Endothelial cell (in vitro differentiated cells): ENCODE measurements at places on chromosomes 2 and 18. TPM values are rescaled to one million over a fixed set of nuclear protein-coding genes. Genes with fewer than 3 reads are reported as not detected.

CFAP65 gene
- total RNA-seq: 0.59 TPM

DNA sequence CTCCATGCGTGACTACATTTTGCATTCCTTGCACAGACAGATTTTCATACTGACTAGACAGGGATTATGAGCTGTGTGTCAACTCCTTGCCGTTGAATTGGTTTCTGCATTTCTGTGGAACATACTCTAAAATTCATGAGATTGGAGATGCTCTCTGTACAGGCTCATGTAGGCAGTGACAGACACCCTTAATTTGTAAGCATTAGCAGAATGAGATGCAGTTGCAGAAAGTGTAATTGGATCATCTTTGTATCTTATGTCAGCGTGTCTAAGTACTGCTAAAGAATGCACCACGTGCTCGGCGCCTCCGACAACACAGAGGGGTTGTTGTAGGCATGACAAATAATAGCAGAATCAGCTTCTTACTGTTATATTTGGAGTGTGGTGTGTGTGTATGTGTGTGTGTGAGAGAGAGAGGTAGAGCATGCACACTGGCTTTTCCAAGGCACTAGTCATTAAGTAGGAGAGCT lies 212.4 kb downstream of the CMPK2 start:
- no peak for DNase-seq

DNA sequence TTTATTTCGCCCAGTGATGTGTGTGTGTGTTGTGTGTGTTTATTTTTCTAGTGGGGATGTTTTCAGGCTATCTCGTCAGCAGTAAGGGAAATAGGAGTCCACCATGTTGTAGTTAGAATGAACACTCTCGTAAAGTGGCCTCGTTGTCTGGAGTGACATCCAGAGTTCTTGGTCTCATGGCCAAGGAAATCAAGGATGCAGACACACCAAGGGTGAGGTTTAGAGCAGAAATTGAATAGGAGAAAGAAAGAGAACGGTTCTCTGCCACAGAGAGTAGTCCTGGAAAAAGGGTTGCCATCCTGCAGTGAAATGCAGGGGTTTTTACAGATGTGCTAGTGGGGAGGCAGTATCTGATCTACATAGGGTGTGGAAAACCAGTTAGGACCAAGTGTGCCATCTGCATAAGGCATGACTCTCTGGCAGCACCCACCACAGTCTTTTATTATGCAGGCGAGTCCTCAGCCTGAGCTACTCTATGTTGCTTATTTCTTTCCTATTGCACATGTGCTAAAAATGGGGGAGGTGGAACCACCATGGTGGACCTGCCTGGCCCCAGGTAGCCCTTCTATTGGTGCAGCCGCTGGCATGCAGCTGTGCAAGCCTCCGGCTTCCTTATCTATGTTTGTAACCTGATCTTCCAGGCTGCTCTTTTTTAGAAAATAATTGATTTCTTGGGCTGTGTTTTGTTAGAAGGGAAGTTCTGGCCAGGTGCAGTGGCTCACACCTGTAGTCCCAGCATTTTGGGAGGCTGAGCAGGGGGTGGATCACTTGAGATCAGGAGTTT lies 23.2 kb downstream of the RALB start:
- DNase-seq: no peak

AOX1 gene
- total RNA-seq: 0.80 TPM

DNA sequence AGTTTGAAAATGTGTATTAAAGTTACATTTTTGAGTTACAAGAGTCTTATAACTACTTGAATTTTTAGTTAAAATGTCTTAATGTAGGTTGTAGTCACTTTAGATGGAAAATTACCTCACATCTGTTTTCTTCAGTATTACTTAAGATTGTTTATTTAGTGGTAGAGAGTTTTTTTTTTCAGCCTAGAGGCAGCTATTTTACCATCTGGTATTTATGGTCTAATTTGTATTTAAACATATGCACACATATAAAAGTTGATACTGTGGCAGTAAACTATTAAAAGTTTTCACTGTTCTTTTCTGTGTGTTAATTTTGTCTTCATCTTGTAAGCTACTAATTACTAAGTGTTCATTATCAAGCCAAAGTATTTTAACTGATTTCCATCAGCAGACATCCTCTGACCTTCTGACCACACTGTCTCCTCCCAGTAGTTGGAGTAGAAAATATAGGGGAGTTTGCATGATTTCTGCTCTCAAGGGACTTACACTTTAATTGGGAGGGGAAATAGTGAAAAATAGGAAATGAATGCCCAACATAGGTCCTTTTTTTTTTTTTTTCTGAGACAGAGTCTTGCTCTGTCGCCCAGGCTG lies 4.3 kb downstream of the PMAIP1 start:
- DNase-seq: no peak

TEX51 gene
- not detected for total RNA-seq

GRCh38 chr18:74742573-74743243 lies 145.0 kb downstream of the ZNF407 start:
- no peak for DNase-seq

GRCh38 chr2:74314107-74314506 lies 29.1 kb downstream of the SLC4A5 start:
- DNase-seq: no peak

DNA sequence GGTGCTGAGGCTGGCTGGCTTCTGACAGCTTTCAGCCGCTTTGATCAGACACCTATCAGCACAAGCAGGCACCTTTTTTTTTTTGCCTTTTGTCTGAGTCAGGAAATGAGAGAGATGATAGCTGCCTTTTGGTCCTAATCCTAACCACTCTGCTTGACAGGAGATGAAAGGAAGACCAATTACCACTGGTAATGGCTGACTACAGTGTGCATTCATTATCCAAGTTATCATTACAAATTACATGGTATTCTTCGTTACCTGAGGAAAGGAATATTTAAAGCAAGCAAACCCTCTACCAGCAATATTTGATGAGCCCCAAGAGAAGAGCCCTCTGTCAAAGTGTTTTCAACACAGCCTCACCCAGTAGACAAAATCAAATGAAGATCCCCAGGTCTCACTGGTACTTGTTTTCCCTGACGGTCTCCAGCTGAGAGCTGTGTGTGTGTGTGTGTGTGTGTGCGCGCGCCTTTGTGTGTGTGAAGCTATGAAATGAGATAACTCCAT lies 925.7 kb downstream of the DCDC2C start:
- no peak for DNase-seq

- no peak for DNase-seq
Measured at GRCh38 chr2:40047406-40047805, 268.3 kb upstream of the THUMPD2 start.

DNA sequence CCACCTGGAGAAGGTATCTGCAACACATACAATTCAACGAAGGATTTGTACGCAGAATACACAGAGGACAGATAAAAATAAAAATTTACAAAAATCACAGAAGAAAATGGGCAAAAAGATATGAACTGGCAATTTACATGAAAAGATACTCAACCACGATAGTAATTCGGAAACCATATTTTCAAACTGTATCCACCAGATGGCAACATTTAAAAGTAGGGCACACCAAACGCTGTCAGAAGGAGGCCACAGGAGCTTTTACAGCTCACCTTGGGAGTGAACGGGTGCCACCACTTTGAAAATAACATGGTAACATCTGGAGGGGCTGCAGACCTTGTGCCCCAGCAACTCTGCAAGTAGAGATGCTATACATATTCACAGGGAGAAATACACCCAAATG lies 9.8 kb downstream of the KIF1A start:
- no peak for DNase-seq

GRCh38 chr2:35220461-35220860 lies 1135.1 kb upstream of the CRIM1 start:
- DNase-seq: no peak

DNA sequence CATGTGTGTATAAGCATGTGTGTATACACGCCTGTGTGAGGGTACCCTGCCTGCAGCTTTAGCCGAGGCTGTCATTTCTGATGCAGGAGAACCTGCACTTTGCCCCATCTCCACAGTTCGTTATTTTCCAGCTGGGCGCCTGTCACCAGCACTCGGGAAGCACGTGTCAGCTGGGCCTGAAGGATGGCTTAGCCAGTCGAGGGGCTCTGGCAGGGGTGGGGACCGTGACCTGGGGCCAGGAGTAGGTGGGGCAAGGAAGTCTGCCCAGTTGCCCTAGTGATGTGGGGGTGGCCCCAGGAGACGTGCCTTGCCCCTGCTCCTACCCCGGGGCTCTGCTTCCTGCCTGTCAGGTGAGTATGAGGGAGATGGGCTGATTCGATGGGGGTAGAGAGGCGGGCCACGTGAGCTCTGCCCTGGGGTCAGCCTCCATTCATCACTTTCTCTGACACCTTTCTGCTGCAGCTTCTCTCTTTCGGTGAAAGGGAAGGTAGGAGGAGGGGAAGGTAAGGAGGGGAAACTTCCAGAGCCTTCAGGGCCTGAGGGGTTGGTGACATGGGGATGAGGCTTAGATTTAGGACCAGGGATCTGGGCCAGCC lies 130.6 kb upstream of the SKOR2 start:
- DNase-seq: no peak

DNA sequence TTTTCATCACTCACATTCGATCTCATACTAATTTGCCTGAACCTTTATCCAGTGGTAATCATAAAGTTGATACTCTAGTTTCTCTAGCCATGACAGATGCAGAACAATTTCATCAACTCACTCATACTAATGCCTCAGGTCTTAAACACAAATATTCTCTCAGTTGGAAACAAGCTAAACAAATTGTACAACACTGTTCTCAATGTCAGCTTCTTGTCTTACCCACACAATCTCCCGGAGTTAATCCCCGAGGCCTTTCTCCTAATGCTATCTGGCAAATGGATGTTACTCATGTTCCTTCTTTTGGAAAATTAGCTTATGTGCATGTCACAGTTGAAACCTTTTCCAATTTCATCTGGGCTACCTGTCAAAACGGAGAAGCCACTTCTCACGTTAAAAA lies 11.5 kb upstream of the CNOT11 start:
- no peak for DNase-seq

DNA sequence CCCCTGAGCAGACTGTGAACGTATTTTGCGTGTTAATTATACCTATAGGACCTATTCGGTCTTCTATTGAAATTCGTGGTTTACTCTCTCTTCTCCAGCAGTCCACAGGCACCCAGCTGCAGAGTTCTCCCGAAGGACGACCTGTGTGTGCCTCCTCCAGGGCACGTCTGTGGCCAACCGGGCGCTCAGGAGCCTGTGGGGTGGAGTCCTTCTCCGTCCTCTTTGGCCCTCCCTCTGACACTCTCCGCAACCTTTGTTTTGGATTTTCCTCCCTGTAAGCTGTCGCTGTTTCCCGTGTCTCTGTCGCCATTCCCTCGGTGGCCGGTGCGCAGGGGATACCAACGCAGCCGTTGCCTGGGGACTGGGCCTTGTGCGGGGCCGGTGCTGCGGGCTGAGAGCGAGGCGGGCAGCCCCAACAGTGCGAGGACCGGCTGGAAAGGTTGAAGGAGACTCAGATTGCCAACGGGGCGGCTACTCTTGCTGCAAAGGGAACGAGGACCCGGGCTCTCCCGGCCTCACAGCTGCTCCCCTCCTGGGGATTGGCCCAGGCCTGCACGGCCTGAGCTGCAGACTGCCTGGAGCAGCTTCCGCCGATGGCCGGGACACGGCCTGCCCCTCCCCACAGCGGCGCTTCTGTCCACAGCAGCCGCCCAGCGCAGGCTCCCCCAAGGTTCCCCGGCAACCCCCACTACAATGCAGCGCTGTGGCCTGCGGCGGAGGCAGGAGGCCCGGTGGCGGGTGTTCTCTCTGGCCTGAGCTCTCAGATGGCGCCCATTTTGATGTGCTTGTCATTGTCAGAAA lies 221.0 kb downstream of the MTX2 start:
- DNase-seq: peak; percentile 45

DNA sequence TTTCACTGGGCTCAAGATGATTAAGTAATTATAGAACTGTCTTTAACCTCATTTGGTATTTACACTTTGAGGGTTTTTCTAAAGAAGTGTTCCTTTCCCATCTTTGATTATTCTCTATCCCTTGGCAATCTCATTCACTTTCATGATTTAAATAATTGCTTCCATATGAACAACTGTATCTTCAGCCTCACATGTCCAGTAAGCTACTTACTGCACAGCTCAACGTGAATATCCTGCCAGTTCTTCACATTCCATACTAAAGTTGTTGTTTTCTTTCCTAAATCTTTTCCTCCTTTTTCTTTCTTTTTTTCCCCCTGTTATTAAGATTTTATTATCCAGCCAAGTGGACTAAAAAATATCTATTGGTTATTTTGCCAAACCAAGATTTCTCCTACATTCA lies 37.7 kb downstream of the ZC3H15 start:
- no peak for DNase-seq

DNA sequence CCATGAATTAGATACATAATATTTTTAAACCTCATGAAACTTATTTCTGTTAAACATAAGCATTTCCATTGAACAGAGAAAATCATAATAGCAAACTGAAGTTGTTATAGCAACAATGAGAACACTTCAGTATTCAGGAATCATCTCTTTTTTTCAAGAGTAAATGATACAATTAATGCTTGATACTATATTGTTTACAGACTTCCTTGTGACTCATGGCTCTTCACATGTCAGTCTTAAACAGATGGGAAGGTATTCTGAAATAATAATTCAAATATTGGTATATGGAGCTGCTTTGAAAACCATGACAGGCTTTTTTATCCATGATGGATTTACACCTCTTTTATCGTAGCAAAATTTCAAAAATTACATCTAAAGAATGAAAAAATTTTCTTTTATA lies 226.5 kb upstream of the RBMS1 start:
- DNase-seq: no peak

- no peak for DNase-seq
Measured at GRCh38 chr2:238921259-238921658, 73.4 kb downstream of the TWIST2 start.

DNA sequence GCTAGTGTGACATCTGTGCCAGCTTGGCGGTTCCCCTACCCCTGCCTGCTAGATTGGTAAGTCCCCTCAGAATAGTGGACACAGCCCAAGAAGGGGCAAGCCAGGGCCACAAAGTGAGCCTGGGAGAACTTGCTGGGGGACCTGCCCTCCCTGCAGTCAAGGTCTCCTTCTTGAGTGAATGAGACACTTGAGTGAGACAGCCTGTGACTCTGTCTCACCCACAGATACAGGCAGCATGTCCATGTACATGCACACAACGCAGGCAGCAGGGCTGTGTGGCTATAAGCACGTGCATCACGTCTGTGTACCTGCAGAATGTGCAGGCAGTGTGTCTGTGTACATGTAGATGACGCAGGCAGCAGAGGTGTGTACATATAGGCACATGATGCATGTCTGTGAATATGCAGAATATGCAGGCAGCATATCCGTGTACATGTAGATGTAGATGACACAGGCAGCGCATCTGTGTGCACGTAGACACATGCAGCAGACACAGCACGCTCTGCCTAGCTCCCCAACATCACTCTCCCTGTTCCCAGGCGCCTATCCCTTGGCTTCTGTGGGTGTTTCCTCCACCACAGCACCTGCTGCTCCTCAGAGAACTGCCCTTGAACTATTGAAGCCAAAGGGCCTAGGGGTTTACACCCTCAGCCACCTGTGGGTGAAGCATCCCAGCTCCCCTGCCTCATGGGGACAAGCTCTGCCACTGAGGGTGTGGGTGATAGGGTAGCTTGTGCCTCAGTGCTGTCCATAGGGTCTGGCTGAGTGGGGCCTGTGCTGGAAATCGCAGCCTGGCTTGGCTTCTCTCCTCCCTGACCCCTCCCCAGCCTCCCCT lies 147.2 kb upstream of the TWIST2 start:
- DNase-seq: no peak

IL37 gene
- not detected for total RNA-seq
